ENCODE measurements at places on chromosomes 12 and 14.

GRCh38 chr14:50943943-50944646 lies at the start of gene PYGL:
TSS of gene PYGL (minus strand) at chr14:50944483. CDS start at chr14:50944403, 80 bp downstream.
- peak; percentile 79 for DNase-seq

DNA sequence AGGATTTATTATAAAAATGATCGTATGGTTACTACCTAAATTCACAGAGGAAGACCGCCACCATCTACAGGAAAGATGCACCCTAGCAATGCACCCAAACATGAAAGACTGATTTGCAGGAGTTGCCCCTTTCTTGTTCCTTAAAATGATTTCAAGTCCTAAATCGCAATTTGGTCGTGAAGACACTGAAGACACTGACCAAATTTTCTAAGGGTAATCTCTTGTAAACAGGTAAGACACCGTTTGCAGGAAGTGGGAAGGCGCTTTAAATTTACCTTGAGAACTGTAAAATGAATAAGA lies 1.0 kb downstream of the SOS2 start:
- no peak for DNase-seq

- no peak for DNase-seq
Observed at GRCh38 chr12:2211119-2211518, 158.3 kb downstream of the CACNA1C start.

- no peak for DNase-seq
Observed at GRCh38 chr14:51865953-51866747, 5.7 kb downstream of the GNG2 start.

GRCh38 chr12:27015730-27016076 lies 1.5 kb upstream of the TM7SF3 start:
- DNase-seq, result peak; percentile 22
